Activated CD8-positive, alpha-beta memory T cell treated with anti-CD3 and anti-CD28 coated beads, Interleukin-2, amount 50 U/mL, for 48 hours (primary cell): ENCODE measurements at places on chromosomes 13 and 19.
A peak's percentile ranks its signal among the peaks of the same experiment; 100 is the strongest.

- no peak for DNase-seq
These were observed 10.0 kb downstream of the CHAMP1 start for GRCh38 chr13:114324334-114324733.

- DNase-seq, result no peak
These were observed 86.6 kb upstream of the POSTN start for GRCh38 chr13:37685206-37685605.

- no peak for DNase-seq
These were observed 67.7 kb upstream of the STARD13 start for GRCh38 chr13:33353210-33353609.

- no peak for DNase-seq
These were observed 81.8 kb downstream of the GPR12 start for GRCh38 chr13:26678796-26679195.

GRCh38 chr13:76672420-76672819, 213.8 kb downstream of the KCTD12 start:
- no peak for DNase-seq

- no peak for DNase-seq
These were observed 166.8 kb downstream of the PDS5B start for GRCh38 chr13:32752997-32753606.

DNA sequence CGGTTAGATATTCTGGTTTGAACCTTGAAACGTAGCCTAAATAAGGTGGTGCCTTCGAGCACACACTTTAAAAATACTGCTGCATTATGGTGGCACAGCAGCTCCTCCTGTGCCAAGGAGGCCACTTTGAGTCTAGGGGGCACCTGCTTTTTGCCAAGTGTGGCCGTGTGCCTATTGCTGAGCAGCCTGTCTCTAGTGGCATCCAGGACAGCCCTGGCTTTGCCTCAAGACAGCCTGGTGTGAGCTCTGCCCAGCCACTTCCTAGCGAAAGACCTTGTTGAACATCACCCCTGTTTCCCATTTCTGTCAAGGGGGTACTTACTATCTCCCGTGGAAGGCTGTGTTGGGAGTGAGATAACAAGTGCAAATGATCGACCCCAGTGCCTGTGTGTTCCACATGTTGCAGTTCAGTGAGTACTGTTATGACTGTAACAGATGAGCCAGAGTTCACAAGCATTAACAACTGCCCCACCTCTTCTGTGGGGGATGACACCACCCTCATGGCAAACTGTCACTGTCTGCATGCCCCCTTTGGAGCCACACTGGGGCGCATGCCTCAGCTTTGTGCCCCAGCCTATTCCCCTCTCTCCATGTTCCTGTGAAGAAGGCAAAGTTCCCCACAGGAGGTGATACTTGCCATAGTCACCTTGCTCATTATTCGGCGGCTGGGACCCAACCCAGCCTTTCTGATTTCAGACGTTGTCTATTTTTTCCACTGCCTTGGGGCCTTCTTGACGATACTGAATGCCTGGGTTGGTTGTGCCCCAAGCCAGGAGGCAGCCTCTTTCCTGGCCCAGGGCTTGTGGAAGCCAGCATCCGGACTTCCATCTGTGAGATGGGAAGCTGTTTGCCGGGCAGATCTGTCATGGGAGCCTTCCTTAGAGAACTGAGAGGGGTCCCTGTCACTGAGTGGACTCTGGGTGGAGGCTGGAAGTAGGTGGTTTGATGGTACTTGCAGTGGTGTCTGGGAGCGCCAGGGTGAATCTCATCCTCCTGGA, 5.4 kb downstream of the GATAD2A start:
- peak; percentile 70 for DNase-seq

DNA sequence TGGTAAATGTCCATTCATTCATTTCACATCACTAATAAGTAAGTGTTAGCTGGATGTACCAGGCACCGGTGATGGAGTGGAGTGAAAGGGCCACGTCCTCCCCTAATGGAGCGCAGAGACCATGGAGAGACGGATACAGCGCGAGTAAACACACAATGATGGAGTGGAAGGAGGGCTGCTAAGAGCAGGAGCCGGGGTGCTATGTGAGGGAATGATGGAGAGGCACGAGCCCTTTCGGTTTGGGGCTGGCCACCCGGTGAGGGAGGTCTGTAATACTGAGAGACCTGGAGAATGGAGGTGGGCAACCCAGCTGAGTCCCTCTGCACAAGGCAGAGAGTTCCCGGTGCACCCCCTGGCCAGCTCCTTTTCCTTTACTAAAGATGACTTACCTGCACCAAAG, 53.7 kb downstream of the PEPD start:
- peak; percentile 15 for DNase-seq

- no peak for DNase-seq
These were observed 90.2 kb downstream of the RAB20 start for GRCh38 chr13:110471156-110471832.

GRCh38 chr19:33546656-33547055, 25.1 kb upstream of the PEPD start:
- no peak for DNase-seq

DNA sequence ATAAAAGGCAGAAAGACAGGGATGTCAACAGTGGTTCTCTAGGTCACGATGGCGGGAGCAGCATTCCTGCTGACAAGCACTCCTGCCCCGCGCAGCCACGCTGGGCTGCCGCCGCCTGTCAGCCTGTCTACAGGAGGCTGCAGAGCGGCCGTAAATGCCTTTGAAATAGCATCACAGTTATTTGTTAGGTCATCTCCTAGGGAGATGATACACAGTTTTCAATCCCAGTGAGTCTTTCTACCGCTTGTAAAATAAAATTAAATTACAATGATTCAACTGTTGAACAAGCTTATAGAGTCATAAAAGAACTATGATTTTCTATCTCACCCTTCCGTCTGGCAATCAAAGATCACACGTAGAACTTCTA, 7.3 kb upstream of the SLC7A9 start:
- DNase-seq, result no peak

DNA sequence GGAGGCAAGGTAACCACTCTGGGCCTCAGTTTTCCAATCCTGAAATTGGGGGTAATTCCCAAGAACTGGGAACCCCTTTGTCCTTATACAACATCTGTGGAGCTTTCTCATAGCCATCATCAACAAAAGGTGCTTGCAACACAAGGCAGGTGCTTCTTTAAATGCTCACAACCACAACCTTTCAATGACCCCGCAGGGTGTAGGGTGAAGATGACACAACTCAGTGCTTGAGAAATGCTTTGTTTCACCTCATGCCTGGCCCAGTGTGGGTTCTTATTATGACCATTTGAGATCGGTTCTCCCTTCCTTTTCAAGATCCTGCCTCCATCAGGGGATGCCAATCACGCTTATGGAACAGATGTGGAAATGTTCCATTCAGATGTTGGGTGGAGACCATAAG, 8.4 kb downstream of the WIZ start:
- DNase-seq, result no peak

- no peak for DNase-seq
These were observed 1344.6 kb downstream of the OLFM4 start for GRCh38 chr13:54373211-54373610.

DNA sequence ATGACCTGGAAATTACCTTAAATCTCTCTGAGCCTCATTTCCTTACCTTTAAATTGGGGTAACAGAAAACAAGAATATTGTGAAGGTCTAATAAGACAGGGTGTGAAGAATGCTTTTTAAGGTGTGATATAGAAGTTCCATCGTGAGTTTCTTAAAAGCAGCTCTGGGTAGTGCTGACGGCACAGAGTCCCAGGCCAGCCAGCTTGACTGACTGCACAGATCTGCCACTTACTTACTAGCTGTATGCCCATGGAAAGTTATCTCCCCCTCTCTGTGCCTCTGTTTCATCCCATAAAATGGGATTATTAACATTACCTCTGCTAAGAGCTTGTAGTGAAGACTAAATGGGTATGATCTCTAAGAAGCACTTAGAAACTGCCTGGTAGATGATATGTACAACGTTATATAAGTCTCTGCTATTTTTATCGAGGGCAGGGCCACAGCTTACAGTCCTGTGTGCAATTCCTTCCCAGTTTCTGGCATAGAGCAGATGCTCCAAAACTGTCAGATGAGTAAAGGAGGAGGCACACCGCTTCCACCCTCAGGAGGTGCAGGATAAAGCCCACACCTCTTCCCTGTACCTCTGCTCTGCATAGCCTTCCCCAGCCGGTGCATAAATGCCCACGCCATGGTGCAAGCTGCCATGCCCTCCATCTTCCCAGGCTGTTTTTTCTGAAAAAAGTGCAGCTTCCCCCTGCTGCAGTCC, 99.6 kb downstream of the MBNL2 start:
- DNase-seq, result no peak

GRCh38 chr19:50720921-50721381, 1.3 kb upstream of the SHANK1 start:
- DNase-seq, result no peak

DNA sequence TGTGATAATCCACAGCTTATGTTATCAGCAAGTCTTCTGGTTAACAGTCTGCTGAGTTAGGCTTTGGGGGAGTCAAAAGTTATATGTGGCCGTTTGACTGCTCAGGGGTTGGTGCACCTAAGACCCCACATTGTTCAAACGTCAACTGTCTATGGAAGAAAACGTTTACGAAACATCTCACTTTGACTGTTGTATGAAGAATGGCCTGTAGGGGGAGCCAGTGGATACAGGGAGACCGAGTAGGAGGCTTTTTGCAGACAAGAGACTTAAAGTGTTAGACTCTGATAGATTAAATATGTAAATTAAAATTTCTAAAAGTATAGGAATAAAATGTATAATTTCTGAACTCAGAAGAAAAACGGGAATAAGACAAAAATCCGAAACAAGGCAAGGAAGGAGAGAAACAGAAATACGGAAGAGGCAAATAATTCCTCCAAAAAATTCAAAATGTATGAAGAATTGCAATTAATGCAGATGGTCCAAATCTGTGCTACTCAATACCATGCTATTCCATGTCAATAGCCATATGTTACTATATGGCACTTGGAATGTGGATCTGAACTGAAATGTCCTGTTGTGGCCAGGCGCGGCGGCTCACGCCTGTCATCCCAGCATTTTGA, 37.8 kb downstream of the TNFSF14 start:
- DNase-seq, result peak; percentile 86

GRCh38 chr13:28540612-28541011, 45.7 kb upstream of the FLT1 start:
- no peak for DNase-seq

- no peak for DNase-seq
These were observed 216.3 kb upstream of the ZNF507 start for GRCh38 chr19:32129141-32129540.

GRCh38 chr19:49294401-49294800, 30.6 kb downstream of the SLC6A16 start:
- DNase-seq, result no peak

DNA sequence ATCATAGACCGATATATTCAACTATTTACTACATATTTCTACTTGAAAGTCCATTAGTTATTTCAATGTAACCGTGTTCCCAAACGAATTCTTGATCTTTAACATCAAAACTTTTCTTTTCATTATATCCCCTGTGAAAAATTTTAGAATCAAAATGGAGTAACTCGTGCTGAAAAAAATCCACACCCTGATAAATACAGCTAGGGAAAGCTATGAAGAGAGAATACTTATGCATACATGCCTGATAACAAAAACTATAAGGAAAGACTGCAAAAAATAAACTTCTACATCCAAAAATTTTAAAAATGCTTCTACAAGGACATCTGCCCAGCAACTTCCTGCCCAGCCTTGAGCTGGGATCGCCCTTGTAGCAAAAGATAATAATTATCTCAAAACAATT, 2458.3 kb upstream of the PCDH20 start:
- no peak for DNase-seq

GRCh38 chr13:32548837-32549236, 10.2 kb upstream of the N4BP2L2 start:
- DNase-seq, result no peak

DNA sequence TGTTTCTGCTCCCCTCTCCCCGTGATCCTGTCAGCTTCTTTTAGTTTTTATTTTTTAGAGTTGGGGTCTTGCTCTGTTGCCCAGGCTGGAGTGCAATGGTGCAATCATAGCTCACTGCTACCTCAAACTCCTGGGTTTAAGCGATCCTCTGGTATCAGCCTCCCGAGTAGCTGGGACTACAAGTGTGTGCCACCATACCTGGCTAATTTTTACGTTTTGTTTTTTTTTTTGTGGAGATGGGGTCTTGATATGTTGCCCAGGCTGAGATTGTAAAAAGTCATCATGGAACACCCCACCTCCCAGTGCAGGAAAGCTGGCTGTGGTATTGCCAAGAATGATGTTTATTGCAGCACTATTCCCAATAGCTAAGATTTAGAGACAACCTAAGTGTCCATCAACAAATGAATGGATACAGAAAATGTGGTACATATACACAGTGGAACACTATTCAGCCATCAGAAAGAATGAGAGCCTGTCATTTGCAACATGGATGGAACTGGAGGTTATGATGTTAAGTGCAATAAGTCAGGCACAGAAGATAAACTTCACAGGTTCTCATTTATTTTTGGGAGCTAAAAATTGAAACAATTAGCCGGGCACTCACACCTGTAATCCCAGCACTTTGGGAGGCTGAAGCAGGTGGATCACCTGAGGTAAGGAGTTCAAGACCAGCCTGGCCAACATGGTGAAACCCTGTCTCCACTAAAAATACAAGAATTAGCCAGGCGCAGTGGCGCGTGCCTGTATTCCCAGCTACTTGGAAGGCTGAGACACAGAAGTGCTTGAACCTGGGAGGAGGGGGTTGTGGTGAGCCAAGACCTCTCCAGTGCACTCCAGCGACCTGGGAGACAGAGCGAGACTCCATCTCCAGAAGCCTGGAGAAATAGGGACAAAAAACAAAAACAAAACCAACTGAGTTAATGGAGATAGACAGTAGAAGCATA, 6.6 kb upstream of the KLK15 start:
- DNase-seq, result no peak

- peak; percentile 53 for DNase-seq
These were observed 814 bp downstream of the NBEA start for GRCh38 chr13:34942732-34943435.

DNA sequence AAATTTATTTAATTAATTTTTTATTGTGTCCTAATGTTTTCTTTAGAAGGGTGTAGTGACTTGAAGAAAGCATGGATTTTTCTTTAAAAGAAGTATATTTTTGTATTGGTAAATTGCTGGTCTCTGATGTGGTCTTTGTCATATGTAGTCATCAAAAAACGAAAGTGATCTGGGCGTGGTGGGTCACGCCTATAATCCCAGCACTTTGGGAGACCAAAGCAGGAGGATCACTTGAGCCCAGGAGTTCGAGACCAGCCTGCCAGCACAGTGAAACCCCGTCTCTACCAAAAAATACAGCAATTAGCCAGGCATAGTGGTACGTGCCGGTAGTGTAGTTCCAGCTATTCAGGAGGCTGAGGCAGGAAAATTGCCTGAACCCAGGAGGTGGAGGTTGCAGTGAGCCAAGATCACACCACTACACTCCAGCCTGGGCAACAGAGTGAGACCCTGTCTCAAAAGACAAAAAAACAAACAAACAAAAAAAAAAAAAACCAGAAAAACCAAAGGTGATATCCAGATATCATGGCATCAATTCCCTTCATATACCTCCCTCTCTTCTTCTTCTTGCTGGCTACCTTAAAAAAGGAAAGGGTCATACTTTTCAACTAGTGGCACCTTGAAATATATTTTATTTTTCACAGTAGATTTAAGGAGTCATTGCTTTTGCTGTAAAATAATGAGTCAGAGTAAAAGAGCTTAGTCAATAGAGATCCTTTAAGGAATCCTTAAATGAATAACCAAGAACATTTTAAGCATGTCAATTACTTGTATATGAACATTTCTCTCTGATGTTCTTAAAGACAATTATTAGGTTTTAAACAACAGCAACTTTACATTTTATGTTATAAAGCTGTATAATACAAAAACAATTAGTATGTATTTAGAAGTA, 19.9 kb downstream of the KCTD4 start:
- no peak for DNase-seq

- no peak for DNase-seq
These were observed 351.0 kb downstream of the NALCN start for GRCh38 chr13:101065329-101065728.

GRCh38 chr13:52156724-52157261, 2.6 kb downstream of the NEK3 start:
- DNase-seq, result no peak
